Activated CD4-positive, alpha-beta T cell treated with anti-CD3 and anti-CD28 coated beads for 24 hours (primary cell): ENCODE measurements at places on chromosomes 13 and 19.

DNA sequence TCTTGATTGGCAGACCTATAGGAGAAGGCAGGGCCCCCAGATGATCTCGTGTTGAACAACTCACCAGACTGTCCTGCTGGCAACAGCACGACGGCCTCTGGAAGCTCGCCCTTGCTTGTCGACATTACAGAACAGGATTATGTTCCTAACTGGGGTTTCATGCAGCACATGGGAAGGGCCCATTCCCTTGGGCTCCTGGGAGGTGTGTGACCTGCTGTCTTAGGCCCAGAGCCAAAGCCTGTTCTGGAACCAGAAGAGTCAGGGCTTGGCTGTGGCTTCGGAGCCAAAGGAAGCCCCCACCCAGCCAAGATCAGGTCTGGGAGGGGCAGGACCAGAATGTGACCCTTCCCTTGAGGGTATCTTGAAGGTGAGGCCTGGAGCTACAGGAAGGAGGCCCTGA, 36.9 kb downstream of the RGCC start:
- DNase-seq = no peak

GRCh38 chr13:30113983-30114570, 193.3 kb downstream of the KATNAL1 start:
- no peak for DNase-seq

DNA sequence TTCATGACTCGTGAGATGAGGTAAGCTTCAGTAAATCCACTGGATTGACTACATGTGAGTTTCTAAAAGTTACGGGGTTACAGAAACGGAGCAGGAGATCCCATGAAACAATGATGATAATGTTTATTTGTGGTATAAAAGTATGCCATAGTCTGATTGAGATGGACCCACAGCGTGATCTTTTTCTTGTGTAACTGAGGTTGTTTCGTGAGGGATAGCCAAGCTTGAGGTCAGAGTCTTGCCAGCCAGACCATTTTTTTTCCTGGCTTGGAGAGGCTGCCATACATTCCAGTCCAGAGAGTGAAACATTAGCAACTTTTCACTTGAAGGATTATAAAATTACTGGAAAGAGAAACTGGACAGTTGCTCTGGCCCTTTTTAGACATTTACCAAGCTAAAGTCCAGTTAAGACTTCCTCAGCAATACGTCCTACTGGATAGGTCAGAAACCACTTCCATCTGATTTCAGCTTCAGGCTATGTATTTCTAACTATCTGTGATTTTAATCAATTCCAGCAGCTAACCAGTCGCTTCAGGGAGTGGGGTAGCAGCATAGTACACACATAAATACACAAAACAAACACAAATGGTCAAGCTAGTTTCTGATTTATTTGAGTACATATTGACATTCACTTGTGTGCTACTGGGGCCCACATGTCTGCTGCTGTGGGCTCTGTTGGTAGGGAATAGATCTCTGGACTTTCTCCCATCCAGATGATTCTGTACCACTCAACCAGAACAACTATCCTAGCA, 194.6 kb downstream of the POSTN start:
- no peak for DNase-seq

DNA sequence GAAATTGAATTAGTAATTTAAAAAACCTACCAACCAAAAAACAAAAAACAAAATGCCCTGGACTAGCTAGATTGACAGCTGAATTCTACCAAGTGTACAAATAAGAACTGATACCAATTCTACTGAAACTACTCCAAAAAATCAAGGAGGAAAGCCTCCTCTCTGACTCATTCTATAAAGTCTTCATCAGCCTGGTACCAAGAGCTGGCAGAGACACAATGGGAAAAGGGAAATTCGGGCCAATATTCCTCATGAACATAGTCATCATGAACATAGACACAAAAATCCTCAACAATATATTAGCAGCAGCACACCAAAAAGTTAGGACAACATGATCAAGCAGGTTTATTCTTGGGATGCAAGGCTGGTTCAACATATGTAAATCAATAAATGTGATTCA, 2667.7 kb upstream of the PCDH20 start:
- DNase-seq = no peak

DNA sequence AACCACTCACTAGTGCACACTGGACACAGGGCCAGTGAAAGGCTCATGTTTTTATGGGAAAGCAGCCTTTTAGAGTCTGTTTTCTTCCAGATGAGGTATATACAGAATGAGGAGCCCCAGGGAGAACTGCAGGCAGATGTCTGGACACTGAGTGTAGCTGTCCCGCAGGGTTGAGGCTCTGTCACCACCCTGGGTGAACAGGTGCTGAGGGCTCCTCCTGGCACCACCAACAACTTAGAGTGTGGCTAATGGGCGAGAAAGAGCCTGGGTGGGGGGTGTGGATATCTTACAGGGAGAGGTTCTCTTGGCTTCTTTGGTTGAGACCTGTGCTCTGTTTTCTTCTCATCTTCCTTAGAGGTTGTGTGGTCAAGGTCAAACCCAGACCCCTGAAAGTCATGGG, 202.1 kb upstream of the GPR12 start:
- no peak for DNase-seq

DNA sequence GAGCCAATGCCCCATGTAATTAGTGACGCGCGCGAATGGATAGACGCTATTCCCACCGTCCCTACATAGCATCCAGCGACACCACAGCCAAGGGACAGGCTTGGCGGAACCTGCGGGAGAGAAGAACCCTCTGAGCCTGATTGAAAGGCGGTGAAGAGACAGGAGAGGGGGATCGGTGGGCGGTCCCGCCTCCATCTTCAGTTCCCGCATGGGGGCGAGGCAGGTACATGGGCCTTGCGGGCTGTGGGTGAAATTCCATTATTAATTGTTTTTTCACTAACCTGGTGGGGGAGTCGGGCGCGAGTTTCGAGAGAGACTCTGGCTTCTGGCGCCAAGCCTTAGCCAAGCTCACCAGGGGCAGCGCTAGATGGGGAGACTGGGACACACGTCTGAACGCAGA, 8.4 kb upstream of the TEX101 start:
- no peak for DNase-seq

- peak; percentile 27 for DNase-seq
Measured at GRCh38 chr19:19628501-19629134, 598 bp upstream of the LPAR2 start.

DNA sequence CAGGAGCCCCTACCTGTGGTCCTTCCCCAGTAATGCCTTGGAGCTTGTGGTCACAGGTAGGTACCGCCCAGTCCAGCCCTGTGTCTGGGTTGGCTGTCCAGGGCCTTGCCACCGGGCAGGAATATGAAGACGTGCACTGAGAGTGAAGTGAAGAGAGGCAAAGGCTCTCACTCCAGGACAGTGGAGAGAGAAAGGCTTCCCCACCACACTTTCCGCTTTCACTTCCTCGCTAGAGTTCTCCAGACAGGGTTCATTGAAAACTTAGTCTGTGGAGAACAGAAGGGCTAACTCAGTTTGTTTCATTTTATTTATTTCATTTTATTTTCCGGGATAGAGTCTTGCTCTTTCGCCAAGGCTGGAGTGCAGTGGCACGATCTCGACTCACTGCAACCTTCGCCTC, 14.2 kb downstream of the FCAR start:
- no peak for DNase-seq

DNA sequence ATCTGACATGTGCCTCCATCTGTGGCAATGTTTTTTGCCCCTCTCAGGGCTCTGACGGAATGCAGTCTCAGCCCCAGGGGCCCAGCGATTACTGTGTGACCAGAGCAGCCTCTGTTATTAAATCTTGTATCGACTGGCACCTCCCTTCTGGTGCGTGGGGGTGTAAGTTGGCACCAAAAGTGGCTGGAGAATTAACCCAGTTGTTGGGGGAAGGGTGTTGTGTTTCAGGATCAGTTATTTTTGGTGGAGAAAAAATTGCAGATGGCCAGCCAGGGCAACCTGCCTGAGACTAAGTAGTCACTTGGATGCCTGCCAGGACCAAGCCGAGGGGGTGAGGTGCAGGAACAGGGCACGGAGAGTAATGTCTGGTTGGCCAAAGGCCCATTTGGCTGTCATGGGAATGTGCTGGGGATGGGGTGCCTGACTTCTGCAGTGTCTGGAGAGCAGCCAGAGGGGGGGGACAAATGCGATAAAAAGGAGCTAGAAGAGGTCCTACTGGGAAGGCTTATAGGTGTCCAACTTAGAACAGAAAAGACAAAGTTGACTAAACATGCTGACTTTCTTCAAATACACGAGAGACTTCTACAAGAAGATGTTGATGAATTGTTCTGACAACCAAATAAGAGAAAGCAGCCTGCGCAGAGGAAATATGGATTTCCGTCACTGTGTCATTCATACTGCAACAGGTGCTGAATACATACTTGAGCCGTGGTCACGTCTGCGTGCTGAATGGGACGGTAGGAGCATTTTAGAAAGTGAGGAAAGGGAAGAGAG, 69.8 kb downstream of the SIAH3 start:
- DNase-seq = no peak

GRCh38 chr13:60759499-60759898, 362.5 kb downstream of the TDRD3 start:
- DNase-seq = no peak

DNA sequence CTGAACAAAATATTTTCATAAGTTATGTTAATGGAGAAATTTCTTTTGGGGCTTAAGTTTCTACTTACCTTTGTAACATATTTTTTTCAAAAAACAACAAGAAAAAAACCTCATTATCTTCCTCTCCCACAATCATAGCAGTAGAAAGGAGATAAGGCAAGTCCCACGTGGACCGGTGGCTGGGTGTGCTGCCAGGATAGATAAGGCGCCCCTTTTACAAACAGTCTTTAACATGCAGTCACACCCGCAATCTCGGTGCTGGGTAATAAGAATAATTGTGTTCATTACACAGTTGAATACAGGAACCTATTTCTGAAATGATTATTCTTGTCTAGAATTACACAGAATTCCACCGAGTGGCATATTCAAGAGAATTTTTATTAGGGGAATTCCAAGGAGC, 1202.3 kb downstream of the UQCRFS1 start:
- DNase-seq = no peak

DNA sequence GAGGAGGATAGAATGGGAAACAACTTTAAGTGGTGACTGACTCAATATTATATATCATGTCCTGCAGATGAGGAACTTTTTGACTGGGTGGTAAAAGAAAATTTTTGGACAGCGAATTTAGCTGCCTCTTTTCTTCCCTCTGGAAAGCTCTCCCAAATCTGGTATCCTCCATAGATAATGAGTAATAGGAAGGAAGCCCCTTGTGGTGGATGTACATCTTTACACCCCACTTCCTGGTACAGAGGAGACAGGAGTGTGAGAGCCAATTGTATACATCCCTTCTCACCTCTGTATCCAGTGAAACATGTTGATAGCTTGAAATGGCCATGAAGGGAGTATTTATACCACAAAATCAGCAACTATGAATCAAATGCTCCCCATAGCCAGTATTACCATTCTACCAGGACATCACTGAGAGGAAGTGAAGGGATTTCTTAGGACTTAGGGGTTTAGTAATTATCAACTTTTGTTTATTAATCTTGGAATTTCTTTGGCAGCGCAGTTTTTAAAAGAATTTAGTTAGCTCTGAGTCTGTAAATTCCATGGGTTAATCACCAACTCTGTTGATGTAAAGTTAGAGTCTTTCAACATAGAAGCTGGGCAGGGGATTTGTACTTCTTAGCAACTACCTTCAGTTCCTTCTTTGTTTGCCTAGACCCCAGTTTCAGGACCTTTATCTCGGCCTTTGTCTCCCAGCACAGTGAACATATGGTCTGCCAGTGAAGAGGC, 17.0 kb upstream of the TDRD3 start:
- DNase-seq = no peak

DNA sequence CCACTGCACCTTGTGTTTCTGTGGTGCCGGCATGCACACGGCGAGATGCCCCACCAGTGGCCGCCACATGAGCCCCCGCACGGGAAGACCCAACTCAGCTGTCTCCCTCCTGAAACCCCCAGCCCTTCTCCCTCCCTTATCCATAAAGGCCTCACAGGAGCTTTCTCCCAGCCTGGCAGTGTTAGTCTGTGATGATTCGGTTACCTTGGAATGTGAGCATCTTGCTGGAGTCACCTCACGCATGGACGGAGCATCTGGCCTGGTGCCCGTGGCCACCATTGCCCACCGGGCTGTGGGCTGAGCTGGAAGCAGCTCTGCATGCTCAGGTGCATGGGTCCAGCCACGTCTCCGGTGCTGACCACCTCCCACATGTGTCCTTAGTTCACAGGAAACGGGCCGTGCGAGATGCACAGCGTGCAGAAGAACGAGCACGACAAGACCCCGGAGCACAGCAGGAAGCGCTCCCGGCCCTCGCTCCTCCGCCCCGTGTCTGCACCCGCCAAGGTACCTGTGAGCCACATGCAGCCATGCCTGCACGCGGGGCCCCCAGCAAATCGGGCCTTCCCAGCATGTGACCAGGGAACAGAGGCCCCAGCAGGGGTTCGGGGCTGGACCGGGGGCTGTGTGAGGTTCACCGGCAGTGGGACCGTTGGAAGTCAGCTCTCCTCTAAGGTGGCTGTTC, 22.0 kb downstream of the SIN3B start:
- DNase-seq = no peak

- no peak for DNase-seq
Measured at GRCh38 chr13:60318186-60318585, 78.8 kb upstream of the TDRD3 start.

- no peak for DNase-seq
Measured at GRCh38 chr13:44801990-44802389, 187.3 kb downstream of the NUFIP1 start.

DNA sequence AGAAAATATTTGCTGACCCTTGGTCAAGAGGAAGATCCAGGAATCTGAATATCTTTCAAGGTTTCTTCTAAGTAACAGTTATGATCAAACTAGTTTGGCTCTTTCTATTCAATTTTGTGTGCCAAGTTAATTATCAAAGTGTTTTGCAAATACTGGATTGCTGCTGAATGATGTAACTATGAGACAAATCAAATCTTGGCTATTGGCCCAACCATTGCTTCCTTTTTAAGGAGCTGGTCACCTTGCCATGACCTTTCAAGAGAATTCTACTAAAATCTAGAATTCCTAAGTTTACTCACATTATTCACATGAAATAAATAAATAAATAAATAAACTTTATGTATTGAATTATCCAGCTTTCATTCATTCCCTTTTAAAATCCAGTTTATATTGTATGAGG, 371.8 kb downstream of the SLITRK6 start:
- no peak for DNase-seq

GRCh38 chr13:98315466-98315865, 138.4 kb upstream of the RNF113B start:
- no peak for DNase-seq

DNA sequence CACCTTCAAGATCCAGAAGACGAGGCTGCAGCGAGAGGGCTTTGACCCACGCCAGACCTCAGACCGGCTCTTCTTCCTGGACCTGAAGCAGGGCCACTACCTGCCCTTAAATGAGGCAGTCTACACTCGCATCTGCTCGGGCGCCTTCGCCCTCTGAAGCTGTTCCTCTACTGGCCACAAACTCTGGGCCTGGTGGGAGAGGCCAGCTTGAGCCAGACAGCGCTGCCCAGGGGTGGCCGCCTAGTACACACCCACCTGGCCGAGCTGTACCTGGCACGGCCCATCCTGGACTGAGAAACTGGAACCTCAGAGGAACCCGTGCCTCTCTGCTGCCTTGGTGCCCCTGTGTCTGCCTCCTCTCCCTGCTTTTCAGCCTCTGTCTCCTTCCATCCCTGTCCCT, 7.0 kb upstream of the PGLS start:
- DNase-seq = no peak

GRCh38 chr13:98133946-98134345, 8.9 kb upstream of the FARP1 start:
- no peak for DNase-seq

- no peak for DNase-seq
Measured at GRCh38 chr13:105817498-105817897, 718.0 kb downstream of the EFNB2 start.

GRCh38 chr13:59337070-59337469, 826.7 kb downstream of the DIAPH3 start:
- no peak for DNase-seq
